ENCODE measurements at places on chromosomes 6 and 20.

- no peak for DNase-seq
Observed at GRCh38 chr6:5499644-5500306, 238.5 kb downstream of the FARS2 start.

DNA sequence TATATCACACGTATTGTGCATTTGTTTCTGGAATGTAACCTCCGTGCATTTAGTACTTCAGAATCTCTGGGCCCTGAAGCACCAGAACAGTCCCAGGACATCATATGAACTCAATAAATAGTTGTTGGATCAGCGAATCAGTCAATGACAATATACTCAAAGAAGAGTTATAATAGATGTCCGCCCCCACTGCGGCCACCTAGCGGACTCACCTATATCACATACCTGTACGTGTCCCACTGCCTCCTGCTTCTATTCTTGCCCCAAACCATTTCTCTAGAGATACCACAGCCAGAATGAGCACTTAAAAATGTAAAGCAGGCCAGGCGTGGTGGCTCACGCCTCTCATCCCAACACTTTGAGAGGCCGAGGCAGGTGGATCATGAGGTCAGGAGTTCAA, 73.9 kb downstream of the DCDC2 start:
- DNase-seq, result no peak

- DNase-seq, result no peak
Observed at GRCh38 chr6:28082939-28083338, 2.6 kb downstream of the ZNF165 start.

DNA sequence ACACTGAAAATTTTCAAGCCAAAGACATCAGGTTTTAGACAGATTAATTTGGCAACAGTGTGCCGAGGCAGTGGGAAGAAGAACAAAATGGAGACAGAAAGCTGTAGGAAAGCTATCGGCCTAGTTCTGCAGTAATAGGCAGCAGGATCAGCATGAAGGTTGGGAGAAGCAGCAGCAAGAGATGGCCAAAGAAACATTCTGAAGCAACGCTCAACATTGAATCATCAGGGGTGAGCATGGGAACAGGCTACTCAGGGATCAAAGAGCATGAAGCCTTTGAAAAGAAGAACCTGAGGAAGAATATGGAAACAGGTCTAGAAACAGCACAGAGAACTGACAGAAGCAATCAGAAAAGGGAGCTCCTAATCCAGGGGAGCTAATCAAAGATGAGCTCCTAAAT, 7.1 kb upstream of the DST start:
- no peak for DNase-seq

DNA sequence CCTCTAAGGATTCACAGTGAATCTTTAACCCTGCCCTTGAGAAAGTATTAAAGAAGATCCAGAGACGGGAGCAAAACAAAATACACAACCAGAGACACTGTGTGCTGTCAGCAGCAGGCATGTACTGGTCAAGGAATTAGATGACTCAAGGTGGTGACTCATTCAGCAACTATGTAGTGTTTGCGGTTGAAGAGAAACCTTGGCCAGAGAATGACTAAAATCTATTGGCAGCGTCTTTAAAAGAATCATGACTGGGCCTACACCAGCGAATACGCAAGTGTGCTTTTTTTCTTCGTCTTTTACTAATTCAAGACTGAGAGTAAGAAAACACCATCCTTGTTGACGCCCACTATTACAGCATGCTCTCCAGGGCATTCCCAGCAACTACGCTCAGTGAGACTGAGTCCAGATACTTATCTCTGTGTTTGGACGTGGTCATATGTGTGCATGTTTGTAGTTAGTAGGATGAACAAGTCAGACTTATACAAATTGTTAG, 72.4 kb upstream of the BACH2 start:
- peak; percentile 24 for DNase-seq

All from CD4-positive, alpha-beta T cell treated with Interleukin-17A for 4 hours (primary cell).